ENCODE measurements at places on chromosomes 1 and 21.
A peak's percentile ranks its signal among the peaks of the same experiment; 100 is the strongest.

DNA sequence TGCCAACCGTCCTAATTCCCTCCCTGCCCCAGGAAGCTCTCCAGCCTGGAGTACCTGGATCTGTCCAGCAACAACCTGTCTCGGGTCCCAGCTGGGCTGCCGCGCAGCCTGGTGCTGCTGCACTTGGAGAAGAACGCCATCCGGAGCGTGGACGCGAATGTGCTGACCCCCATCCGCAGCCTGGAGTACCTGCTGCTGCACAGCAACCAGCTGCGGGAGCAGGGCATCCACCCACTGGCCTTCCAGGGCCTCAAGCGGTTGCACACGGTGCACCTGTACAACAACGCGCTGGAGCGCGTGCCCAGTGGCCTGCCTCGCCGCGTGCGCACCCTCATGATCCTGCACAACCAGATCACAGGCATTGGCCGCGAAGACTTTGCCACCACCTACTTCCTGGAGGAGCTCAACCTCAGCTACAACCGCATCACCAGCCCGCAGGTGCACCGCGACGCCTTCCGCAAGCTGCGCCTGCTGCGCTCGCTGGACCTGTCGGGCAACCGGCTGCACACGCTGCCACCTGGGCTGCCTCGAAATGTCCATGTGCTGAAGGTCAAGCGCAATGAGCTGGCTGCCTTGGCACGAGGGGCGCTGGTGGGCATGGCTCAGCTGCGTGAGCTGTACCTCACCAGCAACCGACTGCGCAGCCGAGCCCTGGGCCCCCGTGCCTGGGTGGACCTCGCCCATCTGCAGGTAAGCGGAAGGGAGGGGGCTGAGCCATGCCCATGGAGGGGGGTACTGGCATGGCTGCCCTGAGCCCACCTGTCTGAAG is 16.5 kb downstream of the PODN start:
- no peak for ATAC-seq
- no peak overlapping the region for H3K4me3 ChIP-seq
- H3K27me3 ChIP-seq: peaks cover 16% of the 10 kb centered on the region
- no peaks in the 10 kb centered on the region for H3K36me3 ChIP-seq
- no peaks in the 10 kb centered on the region for H3K4me1 ChIP-seq

DNA sequence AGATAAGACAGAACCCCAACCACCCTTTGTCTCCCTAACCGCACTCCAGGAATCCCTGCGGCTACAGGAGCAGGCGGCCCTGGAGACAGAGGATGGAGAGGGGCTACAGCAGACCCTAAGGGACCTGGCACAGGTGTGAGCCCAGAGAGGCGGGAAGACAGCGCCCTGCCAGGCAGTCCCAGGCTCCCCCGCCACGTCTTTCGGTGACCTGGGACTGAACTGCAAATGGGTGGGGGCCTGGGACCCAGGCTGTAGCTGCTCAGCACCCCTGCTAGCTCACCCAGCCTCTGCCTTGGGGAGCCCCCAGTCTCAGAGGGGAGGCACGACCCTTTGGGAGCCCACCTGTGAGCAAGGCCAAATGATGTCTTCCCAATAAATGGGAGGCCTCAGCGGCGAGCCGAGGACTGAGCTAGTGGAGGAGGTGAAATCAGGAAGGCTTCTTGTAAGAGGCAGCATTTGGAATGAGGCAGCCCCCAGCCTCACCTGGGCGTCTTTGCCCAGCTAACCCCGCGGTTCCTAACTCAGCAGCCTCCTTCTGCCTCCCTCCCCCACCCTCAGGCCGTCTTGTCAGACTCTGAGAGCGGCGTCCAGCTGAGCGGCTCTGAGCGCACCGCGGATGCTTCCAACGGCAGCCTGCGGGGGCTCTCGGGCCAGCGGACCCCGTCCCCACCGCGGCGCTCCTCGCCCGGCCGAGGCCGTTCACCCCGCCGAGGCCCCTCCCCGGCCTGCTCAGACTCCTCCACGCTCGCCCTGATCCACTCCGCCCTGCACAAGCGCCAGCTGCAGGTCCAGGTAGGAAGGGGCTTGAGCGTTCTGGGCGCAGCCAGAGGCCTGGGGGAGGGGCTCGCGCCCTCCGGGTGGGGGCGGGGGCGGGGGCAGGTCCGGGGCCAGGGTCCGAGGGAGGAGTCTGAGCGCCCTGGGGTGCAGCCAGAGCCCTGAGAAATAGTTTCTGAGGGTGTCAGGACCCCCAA is 16.9 kb downstream of the CROCC start:
- ATAC-seq: no peak
- H3K4me3 ChIP-seq: no peak overlapping the region
- H3K27ac ChIP-seq: no peak overlapping the region
- H3K36me3 ChIP-seq: peaks cover 32% of the 10 kb centered on the region
- H3K27me3 ChIP-seq: no peaks in the 10 kb centered on the region
- H3K4me1 ChIP-seq: no peaks in the 10 kb centered on the region

DNA sequence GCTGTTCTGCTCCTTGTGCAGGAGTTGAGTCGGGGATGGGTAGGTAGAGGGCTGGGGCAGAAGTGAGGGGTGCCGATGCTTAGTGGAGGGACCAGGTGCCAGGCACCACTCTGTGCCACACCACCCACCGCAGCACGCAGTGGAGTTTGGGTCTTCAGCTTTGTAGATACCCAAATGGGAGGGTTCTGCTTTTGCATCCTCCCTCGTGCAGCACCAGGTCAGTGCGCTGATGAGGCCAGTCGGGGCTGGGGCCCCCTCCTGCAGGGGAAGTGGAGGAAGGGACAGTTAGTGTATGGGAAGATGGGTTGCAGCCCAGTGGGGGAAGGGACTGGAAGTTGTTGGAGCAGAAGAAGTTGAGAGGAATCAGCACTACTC is 244.0 kb downstream of the RHOU start:
- no peak overlapping the region for H3K27ac ChIP-seq
- H3K4me3 ChIP-seq: no peak overlapping the region
- no peaks in the 10 kb centered on the region for H3K36me3 ChIP-seq

GRCh38 chr1:45843474-45843905 is 40.1 kb downstream of the MAST2 start:
- no peak for ATAC-seq
- H3K4me1 ChIP-seq: peaks cover 10% of the 10 kb centered on the region
- no peaks in the 10 kb centered on the region for H3K27me3 ChIP-seq
- H3K27ac ChIP-seq: no peak overlapping the region
- no peak overlapping the region for H3K4me3 ChIP-seq
- peaks cover 14% of the 10 kb centered on the region for H3K36me3 ChIP-seq

- H3K4me1 ChIP-seq: peaks cover 40% of the 10 kb centered on the region
- H3K27me3 ChIP-seq: peaks cover 96% of the 10 kb centered on the region
- ATAC-seq: no peak
- no peak overlapping the region for H3K4me3 ChIP-seq
These were observed 3.1 kb downstream of the ACKR1 start for GRCh38 chr1:159207774-159208173.

GRCh38 chr1:64623750-64624191 is 121.1 kb upstream of the RAVER2 start:
- no peaks in the 10 kb centered on the region for H3K4me1 ChIP-seq
- H3K36me3 ChIP-seq: no peaks in the 10 kb centered on the region
- H3K27me3 ChIP-seq: peaks cover 16% of the 10 kb centered on the region
- no peak overlapping the region for H3K27ac ChIP-seq
- ATAC-seq: no peak
- no peak overlapping the region for H3K4me3 ChIP-seq

DNA sequence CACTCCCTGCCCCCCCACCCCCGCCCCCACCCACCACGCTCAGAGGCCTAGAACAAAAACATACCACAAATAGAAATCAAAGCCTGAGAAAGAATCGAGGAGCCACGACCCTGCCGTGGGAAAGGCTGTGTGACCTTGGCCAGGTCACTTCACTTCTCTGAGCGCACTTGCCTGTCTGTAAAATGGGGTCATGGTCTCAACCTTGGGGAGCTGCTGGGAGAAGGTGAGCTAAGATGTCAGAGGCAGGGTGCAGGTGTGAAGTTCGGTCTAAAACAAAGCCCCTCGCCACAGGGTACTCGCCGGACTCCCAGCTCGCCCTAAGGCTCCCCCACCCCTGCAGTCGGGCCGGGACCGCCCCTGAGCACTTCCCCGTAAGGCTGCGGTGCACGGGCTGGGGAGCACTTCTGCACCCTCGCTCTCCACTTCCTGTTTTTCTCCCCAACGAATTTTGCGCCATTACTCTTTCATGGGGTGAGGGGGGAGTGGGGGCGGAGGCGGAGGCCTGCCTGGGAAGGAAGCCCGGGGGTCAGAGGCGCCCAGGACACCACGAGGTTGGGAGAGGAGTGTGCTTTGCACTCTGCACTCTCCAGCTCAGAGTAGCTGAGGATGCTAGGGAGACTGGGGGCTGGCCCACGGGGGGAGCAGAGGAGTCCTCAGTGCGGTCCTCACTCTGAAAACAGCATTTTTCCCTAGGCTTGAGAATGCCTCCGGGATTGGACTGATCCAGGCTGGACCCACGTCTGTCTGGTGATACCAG is 21.9 kb upstream of the PIK3CD start:
- peak; percentile 73 for ATAC-seq
- peak overlapping the region; percentile 94 for H3K4me3 ChIP-seq
- H3K36me3 ChIP-seq: peaks cover 18% of the 10 kb centered on the region
- no peaks in the 10 kb centered on the region for H3K27me3 ChIP-seq
- H3K27ac ChIP-seq: peak overlapping the region; percentile 87

DNA sequence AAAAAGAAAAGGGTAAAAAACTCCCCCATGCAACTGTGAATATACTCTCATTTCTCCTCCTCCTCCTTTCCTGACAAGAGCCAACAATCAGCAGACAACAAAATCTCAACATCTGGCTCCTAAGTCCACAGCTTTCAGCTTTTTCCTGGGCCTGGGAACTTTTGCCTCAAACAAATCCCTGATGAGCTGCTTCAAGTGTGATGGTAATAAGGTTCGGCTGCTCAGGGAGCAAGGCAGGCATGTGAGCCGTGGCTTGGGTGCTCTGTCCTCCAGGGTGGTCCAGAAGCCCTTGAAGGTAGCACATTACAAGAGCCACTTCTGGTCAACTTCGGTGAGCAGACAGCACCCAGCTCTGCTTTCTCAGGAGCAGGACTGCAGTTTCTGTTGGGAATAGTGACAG is 46.3 kb downstream of the ITPKB start:
- no peak for ATAC-seq
- peaks cover 93% of the 10 kb centered on the region for H3K4me1 ChIP-seq
- H3K27ac ChIP-seq: peak overlapping the region; percentile 94
- peaks cover 44% of the 10 kb centered on the region for H3K36me3 ChIP-seq

- H3K4me3 ChIP-seq: peak overlapping the region; percentile 72
- H3K36me3 ChIP-seq: no peaks in the 10 kb centered on the region
- H3K4me1 ChIP-seq: peaks cover 11% of the 10 kb centered on the region
These were observed 281.2 kb downstream of the RRAGC start for GRCh38 chr1:38578271-38578951.

- no peaks in the 10 kb centered on the region for H3K4me1 ChIP-seq
- no peak for ATAC-seq
- peaks cover 23% of the 10 kb centered on the region for H3K27me3 ChIP-seq
- no peak overlapping the region for H3K4me3 ChIP-seq
These were observed 1.2 kb downstream of the ADAM30 start for GRCh38 chr1:119895102-119895501.

- H3K4me1 ChIP-seq: peaks cover 3% of the 10 kb centered on the region
- H3K27me3 ChIP-seq: peaks cover 16% of the 10 kb centered on the region
- no peak overlapping the region for H3K27ac ChIP-seq
- no peak for ATAC-seq
- peaks cover 6% of the 10 kb centered on the region for H3K36me3 ChIP-seq
These were observed 39.7 kb downstream of the AZIN2 start for GRCh38 chr1:33120436-33121231.

- H3K4me1 ChIP-seq: no peaks in the 10 kb centered on the region
- no peaks in the 10 kb centered on the region for H3K27me3 ChIP-seq
- no peak overlapping the region for H3K27ac ChIP-seq
- no peak for ATAC-seq
- H3K36me3 ChIP-seq: no peaks in the 10 kb centered on the region
These were observed 144.7 kb upstream of the ADGRL4 start for GRCh38 chr1:79151006-79151796.

DNA sequence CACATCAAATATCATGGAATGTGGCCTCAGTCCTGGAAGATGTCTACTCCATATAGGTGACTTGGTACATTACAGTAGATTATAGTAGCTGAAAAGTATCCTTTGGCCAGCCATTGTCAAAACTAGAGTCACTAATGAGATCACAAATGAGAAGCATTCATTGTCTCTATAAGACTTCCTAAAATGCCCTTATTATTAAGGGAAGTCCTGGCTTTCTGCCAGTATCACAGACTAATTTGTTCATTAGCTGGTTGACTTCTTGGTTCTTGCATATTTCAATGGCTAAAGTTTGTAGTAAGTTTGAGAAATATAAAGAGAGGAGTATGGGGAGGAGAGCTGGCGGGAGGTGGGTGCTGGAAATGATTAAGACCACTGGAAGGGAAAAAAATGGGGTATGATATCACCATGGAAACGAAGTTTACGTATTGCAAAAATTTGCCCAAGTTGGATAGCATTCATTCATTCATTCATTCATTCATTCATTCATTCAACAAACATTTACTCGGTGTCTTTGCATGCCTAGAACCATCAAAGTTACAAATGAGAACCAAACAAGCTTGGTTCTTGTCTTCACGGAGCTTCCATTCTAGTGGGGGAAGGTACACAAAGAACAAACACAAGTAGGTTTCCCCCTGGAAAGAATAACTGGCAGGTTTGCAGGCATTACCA is 11.7 kb upstream of the B3GALNT2 start:
- no peak for ATAC-seq
- no peaks in the 10 kb centered on the region for H3K36me3 ChIP-seq
- no peak overlapping the region for H3K27ac ChIP-seq
- no peak overlapping the region for H3K4me3 ChIP-seq

DNA sequence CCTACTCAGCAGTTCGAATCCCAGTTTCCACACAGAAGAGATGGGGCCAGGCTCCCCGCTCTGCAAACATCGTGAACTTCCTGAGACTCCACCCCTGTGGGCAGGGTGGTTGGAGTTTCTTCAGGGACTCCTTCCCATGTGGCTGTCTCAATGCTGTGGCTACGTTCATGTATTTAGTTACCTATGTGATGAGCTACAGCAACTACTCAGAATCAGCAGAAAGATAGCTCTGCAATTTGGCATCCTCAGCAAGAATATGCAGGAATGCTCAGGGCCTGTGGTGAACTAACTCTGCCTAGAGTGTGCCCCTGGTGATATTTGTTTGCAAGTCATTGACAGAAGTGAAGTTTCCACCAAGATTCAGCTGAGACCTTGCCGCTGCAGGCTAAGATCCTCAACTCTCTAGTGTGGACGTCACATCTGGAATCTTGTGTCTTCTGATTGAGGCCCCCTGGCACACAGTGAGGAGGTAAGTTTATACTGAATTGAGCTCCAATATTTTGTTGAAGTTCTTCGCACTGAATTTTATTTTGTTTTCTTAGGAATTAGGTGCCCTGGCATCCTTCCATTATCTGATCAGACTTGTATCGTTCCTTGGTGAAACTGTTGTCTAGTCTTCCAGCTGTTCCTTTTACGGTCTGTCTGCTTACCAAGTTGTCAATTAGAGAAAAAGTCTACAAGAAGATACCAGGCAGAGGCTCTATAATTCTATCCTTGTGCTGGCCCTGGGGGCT is 8.2 kb upstream of the GLRX2 start:
- H3K27me3 ChIP-seq: no peaks in the 10 kb centered on the region
- H3K36me3 ChIP-seq: no peaks in the 10 kb centered on the region
- H3K4me3 ChIP-seq: no peak overlapping the region
- no peak overlapping the region for H3K27ac ChIP-seq
- no peak for ATAC-seq
